ENCODE measurements at places on chromosomes 3 and 15.

DNA sequence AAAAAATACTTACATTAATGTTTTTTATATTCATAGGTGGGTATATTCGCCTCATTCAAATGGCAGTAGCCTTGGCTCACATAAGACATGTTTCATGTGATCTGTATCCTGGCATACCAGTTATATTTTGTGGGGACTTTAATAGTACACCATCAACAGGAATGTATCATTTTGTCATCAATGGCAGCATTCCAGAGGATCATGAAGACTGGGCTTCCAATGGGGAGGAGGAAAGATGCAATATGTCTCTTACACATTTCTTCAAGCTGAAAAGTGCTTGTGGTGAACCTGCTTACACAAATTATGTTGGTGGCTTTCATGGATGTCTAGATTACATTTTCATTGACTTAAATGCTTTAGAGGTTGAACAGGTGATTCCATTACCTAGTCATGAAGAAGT is 3.5 kb downstream of the PDE12 start:
- no peaks in the 10 kb centered on the region for H3K27me3 ChIP-seq
- H3K4me1 ChIP-seq: peaks cover 47% of the 10 kb centered on the region
- peak overlapping the region; percentile 58 for H3K4me3 ChIP-seq
- H3K27ac ChIP-seq: peak overlapping the region; percentile 61
- no peak for DNase-seq
- H3K36me3 ChIP-seq: peaks cover 47% of the 10 kb centered on the region

DNA sequence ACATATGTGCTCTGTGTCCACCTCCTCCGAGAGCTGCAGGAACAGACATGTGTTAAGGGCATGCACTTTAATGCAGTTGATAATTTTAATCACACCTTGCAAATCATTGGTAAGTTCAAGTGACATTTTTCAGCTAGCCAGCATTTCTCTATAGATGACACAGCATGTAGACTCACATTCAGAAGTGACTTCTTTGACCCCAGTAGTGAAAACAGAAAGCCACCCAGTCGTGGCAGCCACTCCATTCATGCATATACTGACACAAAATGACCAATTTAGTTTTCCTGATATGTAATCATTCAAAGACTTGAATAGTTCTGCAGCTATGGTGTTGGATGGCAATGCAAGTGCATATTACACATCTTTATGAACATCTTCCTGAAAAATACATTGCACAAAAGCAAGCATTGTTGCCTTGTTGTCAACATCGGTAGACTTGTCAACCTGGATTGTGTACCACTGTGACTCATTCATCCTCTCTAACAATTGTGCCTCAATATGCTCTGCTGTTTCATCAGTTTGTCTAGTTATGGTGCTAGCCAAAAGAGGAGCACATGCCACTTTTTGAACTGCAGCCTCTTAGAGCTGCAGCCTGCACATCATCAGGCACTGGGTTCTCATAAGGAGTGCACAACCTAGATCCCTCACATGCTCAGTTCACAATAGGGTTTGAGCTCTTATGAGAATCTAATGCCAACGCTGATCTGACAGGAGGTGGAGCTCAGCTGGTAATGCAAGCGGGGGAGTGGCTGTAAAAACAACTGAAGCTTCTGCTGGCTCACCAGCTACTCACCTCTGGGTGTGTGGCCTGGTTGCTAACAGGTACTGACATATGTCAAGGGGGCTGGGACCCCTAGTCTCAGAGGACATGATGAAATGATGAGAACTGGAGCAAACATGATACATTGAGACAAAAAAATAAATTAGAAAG is 622.0 kb downstream of the PYDC2 start:
- no peaks in the 10 kb centered on the region for H3K27me3 ChIP-seq
- no peaks in the 10 kb centered on the region for H3K4me1 ChIP-seq
- no peak overlapping the region for H3K4me3 ChIP-seq
- no peak overlapping the region for H3K27ac ChIP-seq
- DNase-seq: no peak

GRCh38 chr3:54541369-54541768 is 386.5 kb downstream of the LRTM1 start:
- no peaks in the 10 kb centered on the region for H3K4me1 ChIP-seq
- no peak for DNase-seq
- H3K27ac ChIP-seq: no peak overlapping the region
- H3K4me3 ChIP-seq: no peak overlapping the region

DNA sequence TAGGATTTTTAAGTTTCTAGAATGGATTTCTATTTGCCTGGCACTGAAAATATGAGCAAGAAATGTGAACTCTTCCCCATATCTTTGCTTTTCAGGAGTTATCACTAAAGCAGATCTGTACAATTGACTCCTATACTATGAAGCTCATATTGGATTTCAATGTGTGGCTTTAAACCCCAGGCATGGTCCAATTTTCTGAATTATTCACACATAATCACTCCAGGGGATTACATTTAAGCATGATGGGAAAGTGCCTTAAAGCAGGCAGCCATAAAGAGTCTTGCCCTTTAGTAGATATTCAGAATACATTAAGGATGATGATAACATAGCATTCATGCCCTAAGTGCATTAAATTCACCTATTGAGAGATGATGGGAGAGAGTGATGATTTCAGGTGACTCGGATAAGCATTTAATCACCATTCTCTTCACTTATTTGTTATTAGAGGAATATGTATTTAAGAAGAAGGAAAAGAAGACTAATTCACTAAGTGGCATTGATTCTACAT is 331.8 kb upstream of the ROBO1 start:
- no peak for DNase-seq
- no peaks in the 10 kb centered on the region for H3K36me3 ChIP-seq
- no peaks in the 10 kb centered on the region for H3K4me1 ChIP-seq
- no peak overlapping the region for H3K4me3 ChIP-seq
- no peak overlapping the region for H3K27ac ChIP-seq

DNA sequence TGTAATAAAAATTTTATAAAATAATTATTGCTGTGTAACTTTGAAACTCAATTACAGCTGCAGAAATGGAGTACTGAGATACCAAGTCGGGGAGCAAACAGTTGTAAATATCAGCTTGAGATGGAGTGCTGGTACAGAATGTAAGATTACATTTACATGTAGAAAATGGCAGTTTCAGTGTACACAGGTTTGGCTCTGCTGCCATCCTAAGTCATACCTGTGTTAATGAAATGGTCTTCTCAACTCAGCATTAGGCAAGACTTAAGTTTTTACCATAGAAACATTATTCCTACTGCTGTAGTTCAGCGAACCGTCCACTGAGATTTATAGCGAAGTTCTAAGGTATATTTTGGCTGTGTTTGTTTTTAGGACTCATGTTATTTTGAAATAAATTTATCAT is 110.1 kb upstream of the TBL1XR1 start:
- H3K27me3 ChIP-seq: no peaks in the 10 kb centered on the region
- no peak overlapping the region for H3K4me3 ChIP-seq
- H3K4me1 ChIP-seq: no peaks in the 10 kb centered on the region
- H3K27ac ChIP-seq: no peak overlapping the region
- no peak for DNase-seq

DNA sequence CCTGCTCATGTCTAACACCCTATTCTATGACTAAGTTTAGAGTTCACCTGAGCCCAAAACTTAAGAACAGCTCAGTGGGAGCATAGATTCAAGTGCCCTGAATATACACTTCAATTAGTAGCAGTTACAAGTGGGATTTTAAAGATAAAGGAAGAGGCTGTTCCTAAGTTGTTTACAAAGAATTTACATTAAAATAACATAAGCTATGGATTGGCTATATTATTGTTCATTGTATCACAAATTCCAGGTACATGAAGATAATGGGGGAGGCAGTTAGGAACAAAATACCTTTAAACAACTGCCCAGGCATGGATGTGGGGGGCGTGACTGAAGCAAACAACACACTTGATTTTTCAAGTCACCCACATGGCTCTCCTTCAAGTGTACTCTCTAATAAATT is 52.7 kb downstream of the ROPN1B start:
- no peaks in the 10 kb centered on the region for H3K27me3 ChIP-seq
- DNase-seq: no peak
- peaks cover 10% of the 10 kb centered on the region for H3K4me1 ChIP-seq
- H3K36me3 ChIP-seq: no peaks in the 10 kb centered on the region
- H3K27ac ChIP-seq: no peak overlapping the region

GRCh38 chr3:150968341-150969035 is 4.0 kb downstream of the CLRN1 start:
- peaks cover 40% of the 10 kb centered on the region for H3K27me3 ChIP-seq
- H3K4me3 ChIP-seq: no peak overlapping the region
- no peaks in the 10 kb centered on the region for H3K36me3 ChIP-seq
- no peak for DNase-seq
- H3K27ac ChIP-seq: no peak overlapping the region
- no peaks in the 10 kb centered on the region for H3K4me1 ChIP-seq

- H3K4me3 ChIP-seq: peak within 1 kb of the TSS; percentile 90
- DNase-seq: peak; percentile 79
- H3K27me3 ChIP-seq: no peaks in the 10 kb centered on the region
- H3K27ac ChIP-seq: peak within 1 kb of the TSS; percentile 94
Measured at GRCh38 chr3:49017971-49018706, at the start of gene DALRD3. DALRD3 (minus strand) TSS chr3:49018580; CDS start chr3:49018564, 16 bp downstream.

DNA sequence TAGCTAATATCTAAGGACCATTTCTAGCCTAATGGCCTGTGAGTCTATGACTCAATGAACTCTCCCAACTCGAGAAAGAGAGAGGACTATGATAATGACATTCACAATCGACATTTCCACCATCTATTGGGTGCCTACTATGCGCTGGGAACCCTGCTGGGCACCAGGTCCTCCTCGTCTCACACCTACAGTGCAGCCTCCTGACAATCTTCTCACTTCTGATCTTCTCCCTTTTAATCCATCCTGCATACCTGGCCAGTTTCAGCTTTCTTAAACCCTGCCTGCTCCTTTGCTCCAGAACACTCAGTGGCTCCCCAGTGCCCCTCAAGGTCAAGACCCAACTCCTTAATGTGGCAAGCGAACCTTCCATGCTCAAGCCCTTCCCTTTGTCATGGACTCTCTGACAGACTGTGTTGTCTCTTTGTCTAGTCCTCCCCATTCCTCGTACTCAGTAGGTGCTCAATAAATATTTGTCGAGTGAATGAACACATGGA is 3.5 kb upstream of the SLC6A1 start:
- no peak for DNase-seq
- no peak overlapping the region for H3K27ac ChIP-seq

GRCh38 chr3:194395212-194395611 is 3.9 kb downstream of the GP5 start:
- H3K27ac ChIP-seq: no peak overlapping the region
- H3K27me3 ChIP-seq: peaks cover 68% of the 10 kb centered on the region
- no peak overlapping the region for H3K4me3 ChIP-seq
- DNase-seq: no peak
- H3K36me3 ChIP-seq: no peaks in the 10 kb centered on the region

- no peaks in the 10 kb centered on the region for H3K27me3 ChIP-seq
- no peak for DNase-seq
- H3K4me1 ChIP-seq: peaks cover 42% of the 10 kb centered on the region
- H3K4me3 ChIP-seq: no peak overlapping the region
Measured at GRCh38 chr15:58734859-58735258, 14.6 kb downstream of the ADAM10 start.

GRCh38 chr3:153159771-153160397 is 2.1 kb upstream of the RAP2B start:
- H3K4me3 ChIP-seq: peak overlapping the region; percentile 99
- peak overlapping the region; percentile 95 for H3K27ac ChIP-seq
- no peak for DNase-seq
- H3K4me1 ChIP-seq: peaks cover 22% of the 10 kb centered on the region

GRCh38 chr3:13998831-13999230 is 119.0 kb upstream of the WNT7A start:
- no peaks in the 10 kb centered on the region for H3K36me3 ChIP-seq
- H3K4me3 ChIP-seq: no peak overlapping the region
- H3K4me1 ChIP-seq: no peaks in the 10 kb centered on the region
- DNase-seq: no peak
- H3K27ac ChIP-seq: no peak overlapping the region
- H3K27me3 ChIP-seq: peaks cover 4% of the 10 kb centered on the region

DNA sequence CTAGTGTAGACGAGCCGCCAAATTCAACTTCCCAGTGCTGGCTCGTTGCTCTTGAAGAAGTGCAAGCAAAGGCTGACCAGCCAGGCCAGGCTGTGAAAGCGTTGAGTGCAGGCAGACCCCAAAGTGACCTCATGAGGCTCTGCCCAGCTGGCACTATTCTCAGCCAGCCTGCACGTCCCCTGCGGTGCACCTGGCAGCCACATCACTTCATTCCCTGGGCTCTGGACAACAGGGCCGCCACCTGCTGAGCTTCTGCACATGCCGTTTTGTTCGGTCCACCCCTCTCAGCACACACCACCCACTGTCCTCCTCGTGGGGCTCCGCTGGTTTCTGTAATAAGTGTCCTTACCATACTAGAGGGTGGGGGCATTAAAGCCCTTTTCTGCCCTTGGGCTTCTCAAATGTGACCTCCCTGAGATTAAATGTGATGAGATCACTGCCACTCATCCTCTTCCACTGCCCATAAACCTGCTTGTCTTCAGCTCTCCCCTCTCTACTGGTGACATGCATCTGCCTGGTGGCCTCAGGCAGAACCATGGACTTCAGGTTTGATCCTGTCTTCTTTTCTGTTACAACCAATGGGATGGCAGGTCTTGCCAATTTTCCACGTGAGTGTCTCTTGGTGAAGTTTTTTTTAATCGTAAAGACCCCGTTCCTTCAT is 6.1 kb downstream of the RASGRF1 start:
- H3K4me1 ChIP-seq: no peaks in the 10 kb centered on the region
- no peak for DNase-seq
- H3K27ac ChIP-seq: no peak overlapping the region
- peaks cover 40% of the 10 kb centered on the region for H3K27me3 ChIP-seq
- H3K36me3 ChIP-seq: no peaks in the 10 kb centered on the region

DNA sequence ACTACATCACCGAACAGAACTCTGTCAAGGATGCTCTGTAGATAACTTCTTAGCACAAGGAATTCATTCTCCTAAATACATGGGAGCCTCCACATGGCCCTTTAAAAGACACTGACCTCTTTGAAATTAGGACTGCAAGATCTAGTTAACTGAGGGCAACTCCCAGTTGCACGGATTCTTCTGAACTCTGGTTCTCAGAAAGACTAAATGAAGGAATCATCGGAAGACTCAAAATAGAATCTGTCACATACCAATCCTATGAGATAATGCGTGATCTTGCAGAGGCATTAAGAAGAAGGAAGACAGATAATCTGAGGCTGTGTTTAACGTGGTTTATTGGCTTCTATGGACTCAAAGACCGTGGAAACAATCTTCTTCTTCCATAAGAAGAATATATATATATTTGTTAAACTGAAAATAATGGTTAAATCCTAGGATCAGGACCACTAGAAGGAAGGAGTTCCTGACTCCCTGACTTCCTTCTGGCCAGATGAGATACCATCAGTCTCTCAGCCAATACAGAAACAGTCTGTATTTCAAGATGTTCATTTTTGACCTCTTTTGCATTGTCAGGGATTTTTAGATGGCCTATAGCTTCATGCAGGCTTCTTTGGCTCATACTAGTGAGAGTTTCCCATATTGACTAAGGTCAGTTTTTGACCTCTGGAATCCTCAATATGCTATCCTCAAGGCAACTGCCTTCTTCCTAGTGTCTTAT is 33.9 kb upstream of the TBC1D23 start:
- DNase-seq: no peak
- H3K4me3 ChIP-seq: no peak overlapping the region
- H3K27ac ChIP-seq: no peak overlapping the region
- peaks cover 8% of the 10 kb centered on the region for H3K4me1 ChIP-seq
- peaks cover 15% of the 10 kb centered on the region for H3K27me3 ChIP-seq
- no peaks in the 10 kb centered on the region for H3K36me3 ChIP-seq

- H3K36me3 ChIP-seq: peaks cover 19% of the 10 kb centered on the region
- DNase-seq: no peak
- peak overlapping the region; percentile 35 for H3K4me3 ChIP-seq
- H3K27ac ChIP-seq: peak overlapping the region; percentile 68
- no peaks in the 10 kb centered on the region for H3K27me3 ChIP-seq
- H3K4me1 ChIP-seq: peaks cover 46% of the 10 kb centered on the region
Measured at GRCh38 chr15:52021892-52022540, 3.0 kb downstream of the MAPK6 start.

All from activated CD8-positive, alpha-beta memory T cell treated with anti-CD3 and anti-CD28 coated beads, Interleukin-2, amount 10 ng/mL, durations not matched to agents 7 days and 5 days (primary cell).